ENCODE measurements at places on chromosomes 7 and 10. TPM values are rescaled to one million over a fixed set of nuclear protein-coding genes. Genes with fewer than 3 reads are reported as not detected.

Gene CADPS2
- total RNA-seq = 74.4 TPM

- DNase-seq = peak; percentile 93
Measured at GRCh38 chr7:32846630-32847225, 44.8 kb downstream of the KBTBD2 start.

Gene SPACDR
- total RNA-seq = 3.9 TPM

- no peak for DNase-seq
Measured at GRCh38 chr7:1455241-1455939, 3.9 kb downstream of the MICALL2 start.

Gene SEMA3E
- not detected for total RNA-seq

GRCh38 chr10:91711885-91712680 lies 79.2 kb upstream of the PPP1R3C start:
- DNase-seq = no peak

Gene MSMB
- total RNA-seq = not detected
